ENCODE measurements at places on chromosomes 13 and 19.

- DNase-seq = peak; percentile 49
Observed at GRCh38 chr13:75258159-75258782, 223.7 kb downstream of the TBC1D4 start.

- DNase-seq = no peak
Observed at GRCh38 chr13:76213423-76213904, 577.3 kb downstream of the LMO7 start.

DNA sequence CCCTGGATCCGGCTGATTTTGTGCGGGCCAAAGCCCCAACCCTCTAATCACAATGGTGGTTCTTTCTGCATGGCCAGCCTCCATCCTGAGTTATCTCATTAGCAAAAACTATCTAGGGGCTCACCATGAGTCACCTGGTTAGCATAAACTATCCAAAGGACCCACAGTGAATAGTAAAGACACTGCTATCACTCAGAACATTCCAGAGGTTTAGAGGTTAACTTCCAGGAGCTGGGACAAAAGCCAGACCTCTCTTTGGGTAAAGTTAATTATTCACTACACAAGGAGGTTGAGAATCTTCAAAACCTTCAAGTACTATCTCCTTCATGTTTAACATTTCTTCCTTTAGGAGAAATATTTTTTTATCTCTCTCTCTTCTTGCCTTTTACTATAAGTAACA, 18.8 kb upstream of the PPP5C start:
- DNase-seq = no peak

- DNase-seq = peak; percentile 4
Observed at GRCh38 chr13:25171517-25172302, at the start of gene AMER2. TSS of gene AMER2 (minus strand) at chr13:25172288. CDS start at chr13:25171619, 669 bp downstream.

- DNase-seq = peak; percentile 81
Observed at GRCh38 chr19:44745341-44745831, 3.1 kb upstream of the BCL3 start.

- DNase-seq = no peak
Observed at GRCh38 chr13:45678282-45678681, 23.8 kb upstream of the CBY2 start.

DNA sequence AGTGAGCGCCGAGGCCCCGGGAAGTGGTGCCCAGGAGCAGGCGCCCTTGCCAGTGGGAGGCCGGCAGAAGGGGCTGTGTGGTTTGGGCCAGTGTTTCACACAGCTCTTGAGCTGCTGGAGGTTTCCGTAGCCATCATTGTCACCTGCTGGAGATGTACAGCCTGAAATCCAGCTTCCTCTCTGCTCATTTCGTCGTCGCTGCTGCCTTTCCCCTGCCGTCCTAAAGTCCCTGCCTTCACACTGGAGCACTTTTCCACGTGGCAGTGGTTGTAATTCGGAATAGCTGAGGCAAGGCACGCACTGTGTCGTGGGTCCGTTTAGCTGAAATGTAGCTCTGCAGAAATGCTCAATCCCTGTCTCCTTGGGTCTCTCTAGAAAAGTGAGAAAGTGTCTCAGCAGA, 13.2 kb downstream of the DAZAP1 start:
- no peak for DNase-seq

DNA sequence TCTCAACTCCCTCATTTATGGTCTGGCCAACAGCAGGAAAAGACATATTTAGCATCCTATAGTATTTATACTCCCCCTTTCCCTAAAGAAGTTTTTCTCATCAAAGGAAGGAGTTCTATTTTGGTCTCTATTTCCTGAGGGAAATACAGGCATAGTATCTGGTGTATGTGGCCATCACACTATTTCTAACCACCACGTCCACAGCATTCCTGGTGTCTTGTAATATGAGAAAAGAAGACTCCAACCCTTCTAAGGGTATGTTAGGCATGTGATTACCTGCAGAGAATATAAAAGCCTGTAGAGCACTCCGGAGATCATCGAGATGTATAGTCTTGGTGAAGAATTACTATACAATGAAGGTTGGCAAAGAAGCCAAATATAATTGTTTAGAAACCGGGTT, 137.4 kb downstream of the VWA8 start:
- no peak for DNase-seq

DNA sequence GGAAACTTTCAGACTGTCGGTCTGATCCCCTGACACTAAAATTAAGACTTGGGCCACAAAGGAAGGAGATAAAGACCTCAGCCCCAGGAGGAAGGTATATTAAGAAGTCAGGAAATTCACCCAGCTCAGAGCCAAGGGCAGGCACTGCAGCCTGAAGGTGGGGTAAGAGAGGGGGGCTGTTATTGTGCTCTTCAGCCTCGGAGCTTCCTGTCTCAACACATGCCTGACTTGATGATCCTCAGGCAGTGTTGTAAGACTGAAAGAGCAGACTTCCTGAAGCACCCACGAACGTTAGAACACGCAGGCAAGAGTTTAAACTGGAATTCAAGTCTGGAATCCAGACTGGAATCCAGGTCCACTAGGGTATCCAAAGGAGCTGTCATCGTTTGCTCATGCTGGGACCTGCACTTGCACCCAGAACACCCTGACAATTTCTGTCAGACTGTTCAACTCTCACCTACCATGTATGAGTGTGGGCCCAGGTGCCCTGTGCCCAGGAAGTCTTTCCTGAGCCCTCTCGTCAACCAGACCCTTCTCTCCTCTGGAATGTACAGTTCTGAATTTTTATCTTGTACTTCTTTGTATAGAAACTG, 10.7 kb upstream of the FLT1 start:
- no peak for DNase-seq

DNA sequence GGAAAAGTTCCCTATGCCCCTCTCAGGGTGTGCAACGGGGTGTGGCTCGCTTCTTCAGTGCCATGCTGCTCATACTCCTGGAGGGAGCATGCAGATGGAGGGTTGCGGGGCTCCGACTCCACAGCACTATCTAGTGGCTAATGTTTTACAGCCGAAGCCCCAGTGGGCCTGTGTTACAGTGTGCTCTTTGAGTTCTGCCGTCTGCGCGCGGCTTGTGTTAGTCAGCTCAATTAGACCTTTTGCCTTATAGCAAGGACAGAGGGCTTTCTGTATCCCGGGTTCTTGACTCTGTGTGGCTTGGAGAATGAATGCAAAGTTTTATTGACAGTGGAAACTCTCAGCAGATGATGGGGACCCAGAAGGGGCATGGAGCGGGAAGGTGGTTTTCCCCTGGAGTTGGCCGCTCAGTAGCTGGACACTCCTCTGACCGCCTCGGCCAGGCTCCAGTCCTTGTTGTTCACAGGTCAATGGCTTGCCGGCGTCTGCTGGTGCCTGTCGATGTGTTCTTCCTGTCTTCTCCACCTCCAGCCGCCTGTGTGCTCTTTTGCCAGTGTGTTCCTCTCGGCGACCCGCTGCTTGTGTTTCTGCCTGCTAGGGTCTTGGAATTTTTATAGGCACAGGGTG, 383.4 kb downstream of the LMO7 start:
- no peak for DNase-seq

DNA sequence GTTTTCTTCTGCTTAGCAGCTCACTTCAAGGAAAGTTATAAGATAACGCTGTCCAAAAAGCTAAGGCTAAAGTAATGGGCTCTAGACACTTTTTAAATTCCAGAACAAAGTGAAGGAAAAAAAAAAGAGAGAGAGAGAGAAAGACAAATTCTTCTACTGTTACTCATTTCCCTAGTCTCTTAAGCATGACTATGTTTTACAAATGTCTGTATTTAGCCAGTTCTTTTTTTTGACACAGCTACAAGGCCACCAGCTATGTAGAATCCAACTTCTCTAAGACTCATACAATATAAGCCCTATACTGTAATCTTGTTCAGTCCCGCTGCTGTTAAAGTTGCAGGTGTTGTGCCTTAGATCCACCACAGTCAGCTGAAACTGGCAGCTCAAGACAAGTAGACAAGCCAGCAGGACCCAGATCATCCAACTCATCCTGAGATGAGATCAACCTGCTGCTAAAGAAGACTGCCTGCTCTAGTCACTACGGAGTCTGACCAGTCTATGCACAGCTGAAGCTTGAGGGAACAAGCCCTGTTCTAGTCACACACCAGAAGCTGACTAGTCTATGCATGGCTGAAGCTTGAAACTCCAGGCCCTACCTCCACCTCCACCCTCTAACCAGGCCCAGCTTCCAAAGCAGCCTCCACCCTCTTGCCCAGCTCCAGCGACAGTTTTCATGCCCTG, 10.3 kb upstream of the ZNF83 start:
- peak; percentile 48 for DNase-seq

DNA sequence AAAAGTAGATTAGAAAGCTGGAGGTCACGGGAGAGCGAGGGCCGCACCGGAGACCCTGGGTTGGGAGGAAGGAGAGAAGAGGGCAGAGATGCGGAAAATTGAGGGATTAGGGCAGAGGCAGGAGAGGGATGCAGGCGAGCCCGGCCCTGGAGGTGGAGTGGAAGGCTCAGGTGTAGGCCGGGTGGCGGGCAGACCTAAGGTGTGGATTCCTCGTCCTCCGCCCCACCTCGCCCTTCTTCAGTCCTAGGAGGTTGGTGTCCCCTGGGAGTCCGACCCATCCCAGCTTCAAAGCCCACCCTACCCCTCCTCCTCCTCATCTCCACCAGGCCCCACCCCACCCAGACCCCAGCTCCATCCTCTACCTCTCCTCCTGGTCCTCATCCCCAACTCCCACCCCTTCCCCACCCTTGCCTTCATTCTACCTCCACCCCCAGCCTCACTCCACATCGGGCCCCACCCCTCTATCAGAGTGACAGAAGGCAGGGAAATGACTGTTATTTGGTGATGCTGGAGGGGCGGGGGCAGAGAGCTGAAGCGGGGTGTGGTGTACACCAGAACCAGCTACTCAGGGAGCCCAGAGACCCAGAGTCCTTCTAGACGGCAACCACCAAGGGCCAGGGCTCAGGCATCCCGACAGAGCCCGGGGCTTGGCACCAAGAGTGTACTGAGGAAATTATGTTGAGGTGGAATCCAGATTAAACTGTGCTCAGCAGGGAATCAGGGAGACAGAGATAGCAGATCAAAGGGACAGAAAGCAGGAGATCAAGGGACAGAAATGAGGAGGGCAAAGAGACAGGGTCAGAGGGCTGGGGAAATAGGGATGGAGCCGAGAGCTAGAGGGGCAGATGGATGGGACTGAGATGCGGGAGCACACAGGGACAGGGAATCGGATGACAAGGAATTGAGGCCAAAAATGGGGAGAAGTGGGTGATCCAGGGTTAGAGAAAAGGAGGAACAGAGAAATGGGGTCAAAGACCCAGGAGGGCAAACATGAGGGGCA, 6.4 kb downstream of the ERFL start:
- no peak for DNase-seq

DNA sequence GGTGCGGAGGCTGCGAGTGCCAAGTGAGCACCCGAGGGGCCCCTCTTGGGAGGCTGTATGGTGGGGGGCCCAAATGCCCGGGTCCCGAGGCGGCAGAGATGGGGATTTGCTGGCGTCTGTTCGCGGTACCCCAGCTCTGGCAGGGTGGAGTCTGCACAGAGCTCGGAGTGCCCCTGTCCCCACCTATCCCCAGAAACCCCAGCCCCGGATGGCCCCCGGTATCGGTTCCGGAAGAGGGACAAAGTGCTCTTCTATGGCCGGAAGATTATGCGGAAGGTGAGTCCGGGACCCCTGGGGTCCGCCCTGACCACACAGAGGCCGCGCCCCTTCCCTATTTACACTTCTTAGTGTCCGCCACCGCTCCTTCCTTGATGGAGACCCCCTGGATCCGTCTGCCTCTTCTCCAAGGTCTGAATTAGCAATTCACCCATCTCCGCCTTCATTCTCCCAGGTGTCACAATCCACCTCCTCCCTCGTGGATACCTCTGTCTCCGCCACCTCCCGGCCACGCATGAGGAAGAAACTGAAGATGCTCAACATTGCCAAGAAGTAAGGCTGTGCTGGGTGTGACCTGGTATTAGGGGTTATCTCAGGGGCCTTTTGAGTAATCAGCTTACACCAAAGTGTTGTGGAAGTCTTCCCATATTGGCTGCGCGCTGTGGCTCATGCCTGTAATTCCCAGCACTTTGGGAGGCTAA, 630 bp downstream of the PNPLA6 start:
- DNase-seq = no peak

DNA sequence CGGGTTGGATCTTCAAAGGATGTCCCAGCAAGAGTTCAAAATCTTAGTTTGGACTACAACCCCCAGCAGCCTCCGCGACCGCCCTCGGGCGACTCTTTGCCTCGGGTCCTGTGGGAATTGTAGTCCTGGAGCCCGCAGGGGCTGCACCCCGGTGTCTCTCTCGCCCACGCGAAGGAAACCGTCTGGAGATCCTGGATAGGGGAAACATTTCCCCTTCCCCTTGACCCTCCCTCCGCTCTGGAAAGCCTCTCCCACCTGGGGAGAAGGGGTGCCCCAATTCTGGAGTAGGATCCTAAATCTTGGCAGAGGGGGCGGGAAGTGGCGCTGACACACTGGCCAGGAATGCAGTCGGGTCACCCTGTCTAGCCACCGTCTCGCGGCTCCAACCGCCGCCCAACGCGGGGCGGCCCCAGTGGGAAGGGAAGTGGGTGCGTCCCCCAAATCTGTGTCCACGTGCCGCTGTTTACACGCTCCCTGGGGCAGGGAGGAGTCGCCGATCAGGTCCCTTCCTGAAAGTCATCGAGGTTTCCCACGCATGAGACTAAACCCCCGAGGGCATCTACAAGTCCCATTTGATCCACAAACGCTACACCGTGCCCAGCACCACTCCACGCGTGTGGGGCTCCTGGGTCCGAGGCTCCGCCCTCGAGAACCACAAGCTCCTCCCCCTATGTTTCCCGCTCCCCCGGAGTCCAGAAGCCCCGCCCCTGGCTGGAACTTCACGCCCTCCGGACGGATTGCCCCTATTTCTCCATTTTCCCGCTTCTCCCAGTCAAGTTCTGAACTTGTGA, 761 bp upstream of the PPP1R13L start:
- DNase-seq = peak; percentile 87

DNA sequence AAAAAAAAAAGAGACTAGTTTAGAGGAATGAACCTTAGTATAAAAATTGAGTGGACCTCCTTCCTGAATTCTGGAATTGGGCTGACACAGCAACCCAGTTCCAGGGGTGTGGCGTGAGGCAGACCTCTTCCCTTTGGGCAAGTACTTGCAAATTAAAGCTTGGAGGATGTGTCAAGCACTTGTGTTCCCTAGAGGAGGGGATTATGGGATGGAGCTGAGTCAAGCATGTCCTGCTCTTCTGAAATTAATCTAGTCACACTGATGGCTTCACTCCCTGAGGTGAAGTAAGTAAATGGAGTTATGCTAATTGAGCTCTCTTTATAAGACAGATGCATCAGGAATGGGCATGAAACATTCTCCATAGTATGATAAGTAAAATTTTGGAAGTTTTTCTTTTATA, 107.7 kb upstream of the HTR2A start:
- no peak for DNase-seq

Data from AG10803 (cell line).